ENCODE measurements at places on chromosomes 2 and 18.

DNA sequence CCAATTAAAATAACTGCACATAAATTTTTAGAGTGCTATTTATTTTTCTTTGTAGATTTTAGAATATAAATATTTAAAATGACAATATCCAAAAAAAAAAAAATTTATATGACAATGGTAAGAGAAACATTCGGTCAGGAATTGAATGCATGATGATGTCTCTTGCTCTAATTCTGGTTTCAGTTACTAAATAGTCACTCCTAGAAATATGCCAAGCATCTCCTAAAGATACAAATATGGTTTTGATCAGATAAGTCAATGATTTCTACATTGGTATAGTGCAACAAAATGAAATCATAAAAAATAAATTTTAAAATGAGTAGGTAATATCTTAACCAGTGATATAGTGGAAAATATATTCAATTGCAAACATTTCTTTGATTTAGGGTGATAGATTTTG lies 95.9 kb upstream of the ACKR3 start:
- DNase-seq: no peak

DNA sequence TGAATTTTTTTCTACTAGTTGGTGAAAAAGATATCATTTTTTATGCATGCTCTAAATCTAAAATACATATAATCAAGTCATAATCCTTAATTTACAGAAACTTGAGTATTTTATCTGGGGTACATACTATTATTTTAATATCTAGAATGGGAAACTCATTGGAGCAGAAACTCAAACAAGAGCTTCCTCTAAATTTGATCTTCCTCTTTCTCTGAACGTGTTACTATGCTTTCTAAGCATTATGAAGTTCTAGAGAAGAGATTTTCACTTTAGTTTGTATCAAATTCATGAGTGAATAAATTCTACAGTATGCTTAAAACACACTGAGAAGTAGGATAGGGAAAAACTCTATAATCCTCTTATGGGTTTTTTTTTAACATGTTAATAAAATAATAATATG lies 20.6 kb upstream of the SLC38A11 start:
- no peak for DNase-seq

DNA sequence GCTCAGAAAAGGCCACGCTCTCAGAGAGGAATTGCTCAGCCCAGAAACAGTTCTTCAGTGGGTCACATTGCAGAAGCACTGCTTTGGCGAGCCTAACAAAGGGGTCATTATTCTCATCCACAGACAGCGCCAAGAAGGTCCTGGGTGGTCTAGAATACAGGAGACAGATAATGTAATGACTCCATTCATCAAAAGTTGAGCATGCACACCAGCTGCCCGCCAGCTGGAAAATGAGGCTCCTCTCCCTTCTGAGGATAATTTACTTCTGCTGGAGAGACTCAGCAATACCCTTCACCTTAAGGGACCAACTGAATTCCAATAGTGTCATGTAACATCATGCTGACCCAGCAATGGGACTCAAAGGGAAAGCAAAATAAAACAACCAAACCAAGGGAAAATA lies 79.9 kb downstream of the TRIB2 start:
- DNase-seq: no peak

GRCh38 chr18:25518716-25519053 lies 166.7 kb upstream of the ZNF521 start:
- DNase-seq: no peak

DNA sequence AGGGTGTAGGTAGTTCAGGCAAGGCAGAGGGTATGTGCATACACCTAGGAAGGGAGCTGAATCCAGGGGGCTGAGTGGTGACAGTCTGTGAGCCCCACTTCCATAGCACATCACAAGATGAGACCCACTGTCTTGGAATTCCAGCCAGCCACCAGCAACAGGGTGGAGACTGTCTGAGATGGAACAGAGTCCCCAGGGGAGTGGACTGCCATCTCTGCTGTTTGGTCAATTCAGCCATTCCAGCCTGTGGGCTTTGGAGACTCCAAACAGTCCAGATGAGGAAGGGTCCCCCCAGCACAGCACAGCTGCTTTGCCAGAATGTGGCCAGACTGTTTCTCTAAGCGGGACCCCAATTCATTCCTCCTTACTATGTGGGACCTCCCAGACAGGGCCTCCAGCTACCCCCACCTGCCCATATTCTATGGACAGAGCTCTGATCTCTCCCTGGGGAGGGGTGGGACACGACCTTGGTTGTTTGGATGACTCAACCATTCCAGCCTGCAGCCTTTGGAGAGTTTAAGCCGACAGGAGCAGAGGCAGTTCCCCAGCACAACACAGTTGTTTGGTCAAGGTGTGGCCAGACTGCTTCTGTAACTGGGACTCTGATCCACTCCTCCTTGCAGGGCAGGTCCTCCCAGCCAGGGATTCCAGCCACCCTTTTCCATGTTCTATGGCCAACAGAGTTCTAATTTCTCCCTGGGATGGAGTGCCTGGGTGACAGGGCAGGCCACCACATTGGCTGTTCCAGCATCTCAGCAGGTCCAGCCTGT lies 178.0 kb downstream of the RND3 start:
- peak; percentile 3 for DNase-seq

GRCh38 chr2:152432206-152432653 lies 97.3 kb downstream of the FMNL2 start:
- peak; percentile 98 for DNase-seq

DNA sequence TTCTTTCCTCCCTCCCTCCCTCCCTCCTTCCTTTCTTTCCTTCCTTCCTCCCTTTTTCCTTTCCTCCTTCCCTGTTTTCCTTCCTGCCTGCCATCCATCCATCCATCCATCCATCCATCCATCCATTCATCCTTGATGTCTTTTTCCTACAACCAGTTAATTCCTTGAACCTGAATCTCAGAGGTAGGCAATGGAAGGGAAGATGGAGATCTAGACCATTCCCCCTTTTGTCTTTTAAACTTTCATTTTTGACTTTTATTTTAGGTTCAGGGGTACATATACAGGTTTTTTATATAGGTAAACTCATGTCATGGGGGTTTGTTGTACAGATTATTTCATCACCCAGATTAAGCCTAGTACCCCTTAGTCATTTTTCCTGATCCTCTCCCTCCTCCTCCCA lies 97.4 kb downstream of the OSBPL6 start:
- DNase-seq: no peak

- peak; percentile 28 for DNase-seq
Measured at GRCh38 chr2:222355860-222356259, 57.1 kb upstream of the PAX3 start.

DNA sequence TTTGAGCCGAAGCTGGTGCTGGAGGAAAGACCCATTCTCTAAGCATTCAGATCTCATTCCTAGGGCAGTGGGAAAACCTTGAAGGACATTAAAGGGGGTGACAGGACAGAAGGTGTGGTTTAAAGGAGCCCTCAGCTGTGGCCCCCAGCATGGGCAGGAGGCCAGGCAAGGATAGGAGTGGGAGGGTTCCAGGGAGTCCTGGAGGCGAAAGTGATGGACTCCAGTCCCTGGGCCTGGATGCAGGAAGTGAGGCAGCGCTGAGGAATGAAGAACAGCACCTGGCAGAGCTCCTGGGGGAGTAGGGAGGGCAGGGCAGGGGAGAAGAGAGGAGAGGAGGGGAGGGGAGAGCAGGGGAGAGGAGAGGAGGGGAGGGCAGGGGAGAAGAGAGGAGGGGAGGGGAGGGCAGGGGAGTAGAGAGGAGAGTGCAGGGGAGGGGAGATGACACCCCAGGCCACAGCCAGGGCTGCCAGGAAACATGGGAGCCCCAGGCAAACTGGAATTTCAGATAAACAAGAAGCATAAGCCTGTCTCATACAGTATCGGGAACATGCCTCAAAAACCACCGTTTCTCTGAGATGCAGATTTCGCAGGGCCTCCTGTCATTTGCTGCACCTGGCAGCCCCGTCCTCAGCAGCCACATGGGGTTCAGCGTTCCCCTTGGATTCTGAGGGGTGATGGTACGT lies 5.7 kb downstream of the RAMP1 start:
- DNase-seq: no peak

DNA sequence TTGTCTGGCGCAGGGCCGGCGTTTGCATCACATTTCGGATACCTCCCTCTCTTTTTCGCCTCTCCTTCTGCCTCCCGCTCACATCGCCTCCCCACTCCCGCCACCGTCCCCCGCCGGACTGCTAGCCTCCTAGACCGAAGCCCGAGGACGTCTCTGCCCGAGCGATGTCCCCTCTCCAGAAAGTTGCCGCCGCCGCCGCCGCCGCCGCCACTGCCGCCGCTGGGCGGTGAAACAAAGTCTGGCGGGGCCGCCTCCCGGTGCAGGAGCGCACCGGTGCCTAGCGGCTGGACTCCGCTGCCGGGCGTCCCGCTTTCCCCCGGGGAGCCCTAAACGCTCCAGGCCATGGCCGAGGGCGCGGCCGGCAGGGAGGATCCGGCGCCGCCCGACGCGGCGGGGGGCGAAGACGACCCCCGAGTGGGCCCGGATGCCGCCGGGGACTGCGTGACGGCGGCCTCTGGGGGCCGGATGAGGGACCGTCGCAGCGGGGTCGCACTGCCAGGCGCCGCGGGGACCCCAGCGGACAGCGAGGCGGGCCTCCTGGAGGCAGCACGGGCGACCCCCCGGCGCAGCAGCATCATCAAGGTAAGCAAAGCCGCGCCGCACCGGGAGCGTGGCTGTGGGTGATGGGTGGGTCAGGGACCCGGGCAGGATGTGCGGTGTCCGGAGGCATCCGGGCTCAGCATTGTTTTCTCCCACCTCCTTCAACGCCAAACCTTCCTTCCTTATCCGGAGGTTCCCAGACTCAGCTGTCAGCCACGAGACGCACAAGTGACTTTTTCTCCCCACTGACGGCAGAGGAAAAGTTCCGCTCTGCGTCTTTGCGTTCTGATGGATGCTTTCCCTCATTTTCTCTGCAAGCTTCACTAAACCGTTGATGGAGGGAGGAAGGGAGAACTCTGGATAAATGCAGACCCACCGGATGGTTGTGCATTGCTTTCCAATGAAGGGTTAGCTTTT lies 643 bp downstream of the PLCL1 start:
- no peak for DNase-seq

GRCh38 chr2:26269571-26270158 lies 24.9 kb downstream of the HADHB start:
- DNase-seq: peak; percentile 66

- DNase-seq: no peak
Measured at GRCh38 chr2:9812945-9813311, 30.3 kb upstream of the TAF1B start.

DNA sequence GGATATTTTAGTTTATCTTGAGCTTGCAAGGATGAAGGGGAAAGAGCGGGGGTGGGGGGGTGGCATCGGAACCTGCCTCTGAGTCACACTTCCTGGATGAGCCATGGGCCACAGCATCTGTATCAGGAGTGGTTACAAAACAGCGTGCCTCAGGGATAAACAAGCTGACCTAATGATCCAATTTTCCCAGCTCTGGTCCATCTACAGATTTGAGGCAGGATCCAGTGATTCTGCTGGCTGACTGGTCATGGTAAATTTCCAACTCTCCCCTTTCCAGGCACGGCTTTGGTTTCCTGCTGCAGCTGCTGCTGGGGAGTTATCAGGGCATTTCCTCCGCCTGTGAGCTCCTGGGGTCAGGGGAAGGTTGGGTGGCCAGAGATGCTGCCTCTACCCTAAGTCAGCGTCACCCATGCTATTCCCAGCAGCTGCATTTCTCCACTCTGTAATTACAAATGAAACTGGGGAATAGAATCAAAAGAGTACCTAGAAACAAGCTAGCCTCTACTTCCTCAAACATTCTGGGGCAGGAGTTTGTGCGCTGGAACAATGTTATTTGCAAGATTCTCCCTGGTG lies 4.7 kb upstream of the HPCAL1 start:
- peak; percentile 96 for DNase-seq

DNA sequence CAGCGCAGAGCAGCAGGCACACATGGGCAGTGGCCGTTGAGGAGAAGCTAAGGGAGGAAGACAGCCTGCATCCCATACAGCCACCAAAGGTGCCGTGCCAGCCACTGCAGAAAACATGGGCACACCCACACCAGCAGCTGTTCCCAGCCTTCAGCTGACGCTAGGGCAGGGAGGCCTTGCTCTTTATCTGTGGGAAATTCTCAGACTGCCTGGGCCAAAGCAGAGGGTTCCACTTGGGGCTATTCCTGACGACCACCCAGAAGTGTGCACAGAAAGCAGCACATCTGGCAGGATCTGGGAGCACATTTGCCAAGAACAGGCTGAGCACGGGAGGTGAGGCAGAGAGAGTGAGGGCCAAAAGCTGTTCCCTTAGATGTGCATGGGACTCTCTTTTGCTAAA lies 101.3 kb upstream of the SOX11 start:
- DNase-seq: no peak

DNA sequence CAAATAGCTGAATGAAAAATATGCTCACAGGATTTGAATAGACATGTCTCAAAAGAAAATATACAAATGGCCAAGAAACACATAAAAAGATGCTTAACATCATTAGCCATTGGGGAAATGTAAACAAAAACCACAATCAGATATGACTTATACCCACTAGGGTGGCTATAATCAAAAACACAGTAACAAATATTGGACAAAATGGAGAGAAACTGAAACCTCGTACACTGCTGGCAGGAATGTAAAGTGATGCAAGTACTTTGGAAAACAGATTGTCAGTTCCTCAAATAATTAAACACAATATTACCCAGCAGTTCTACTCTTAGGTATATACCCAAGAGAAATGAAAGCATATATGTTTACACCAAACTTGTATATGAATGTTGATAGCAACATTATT lies 213.0 kb downstream of the PHLPP1 start:
- peak; percentile 59 for DNase-seq

DNA sequence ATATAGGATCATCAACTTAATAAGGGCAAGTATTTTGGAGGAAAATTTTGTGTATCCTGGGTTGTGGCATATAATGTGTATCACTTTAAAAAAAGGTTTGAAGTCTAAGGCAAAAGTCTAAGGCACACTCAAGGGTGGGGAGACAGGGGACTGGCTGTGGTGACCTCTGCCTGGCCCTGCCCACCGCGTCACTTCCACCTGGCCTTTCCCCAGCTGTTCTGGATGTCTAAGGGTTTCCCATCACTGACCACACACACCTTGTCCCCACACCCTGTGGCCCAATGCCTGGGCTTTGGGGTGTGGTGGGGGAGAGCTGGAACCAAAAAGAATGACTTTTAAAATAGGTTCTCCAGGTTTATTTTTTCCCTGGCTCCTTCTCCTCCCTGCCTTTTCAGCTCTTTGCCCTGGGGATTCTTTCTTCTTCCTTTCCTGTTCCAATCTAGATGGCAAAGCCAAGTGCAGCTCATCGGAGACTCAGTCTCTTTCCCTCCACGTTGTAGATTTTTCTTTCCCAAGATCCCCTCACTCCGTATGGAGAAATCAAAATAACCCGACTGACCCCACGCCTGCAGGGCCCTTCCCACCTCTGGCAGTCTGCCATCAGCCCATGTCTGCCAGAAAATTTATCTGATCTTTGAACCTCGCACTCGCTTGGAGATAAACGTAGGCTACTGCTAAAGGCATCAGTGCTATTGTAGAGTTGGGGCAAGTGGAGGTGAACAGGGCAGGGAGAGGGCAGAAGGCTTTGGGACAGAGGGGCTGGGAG lies 257.2 kb downstream of the DYSF start:
- no peak for DNase-seq

DNA sequence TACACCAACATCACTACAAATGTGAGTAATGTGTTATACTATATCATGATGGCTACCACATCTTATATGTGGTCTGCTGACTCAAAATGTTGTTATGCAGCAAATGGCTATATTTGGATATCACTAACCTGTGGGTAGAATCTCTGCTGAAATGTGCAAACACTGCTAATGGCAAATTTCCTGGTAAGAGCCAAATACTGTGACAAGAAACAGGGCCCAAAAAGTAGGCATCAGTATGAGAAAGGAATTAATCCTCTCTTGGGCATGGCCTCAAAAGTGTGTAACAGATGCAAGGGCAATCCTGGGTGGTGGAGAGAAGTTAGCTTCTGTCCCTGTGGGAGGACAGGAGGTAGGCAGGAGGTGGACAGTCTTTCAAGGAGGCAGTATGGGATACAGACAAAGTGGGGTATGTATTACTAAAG lies 13.3 kb downstream of the ATF2 start:
- DNase-seq: peak; percentile 75

All from fibroblast of mammary gland (primary cell).